ENCODE measurements at places on chromosomes 11 and 22.

GRCh38 chr11:28674433-28675103 lies 566.4 kb downstream of the METTL15 start:
- DNase-seq = no peak

GRCh38 chr11:81224396-81224795 lies 1509.3 kb downstream of the FAM181B start:
- no peak for DNase-seq

GRCh38 chr11:1544536-1544935 lies 27.5 kb downstream of the DUSP8 start:
- DNase-seq = no peak

GRCh38 chr11:70111269-70112016 lies 33.3 kb downstream of the ANO1 start:
- DNase-seq = no peak

GRCh38 chr11:96147186-96147585 lies 195.8 kb downstream of the MAML2 start:
- no peak for DNase-seq

GRCh38 chr22:43185860-43186261 lies 1.1 kb downstream of the TTLL12 start:
- no peak for DNase-seq

GRCh38 chr11:28618416-28618815 lies 510.2 kb downstream of the METTL15 start:
- no peak for DNase-seq

GRCh38 chr11:46490666-46491065 lies 99.1 kb upstream of the CHRM4 start:
- no peak for DNase-seq

DNA sequence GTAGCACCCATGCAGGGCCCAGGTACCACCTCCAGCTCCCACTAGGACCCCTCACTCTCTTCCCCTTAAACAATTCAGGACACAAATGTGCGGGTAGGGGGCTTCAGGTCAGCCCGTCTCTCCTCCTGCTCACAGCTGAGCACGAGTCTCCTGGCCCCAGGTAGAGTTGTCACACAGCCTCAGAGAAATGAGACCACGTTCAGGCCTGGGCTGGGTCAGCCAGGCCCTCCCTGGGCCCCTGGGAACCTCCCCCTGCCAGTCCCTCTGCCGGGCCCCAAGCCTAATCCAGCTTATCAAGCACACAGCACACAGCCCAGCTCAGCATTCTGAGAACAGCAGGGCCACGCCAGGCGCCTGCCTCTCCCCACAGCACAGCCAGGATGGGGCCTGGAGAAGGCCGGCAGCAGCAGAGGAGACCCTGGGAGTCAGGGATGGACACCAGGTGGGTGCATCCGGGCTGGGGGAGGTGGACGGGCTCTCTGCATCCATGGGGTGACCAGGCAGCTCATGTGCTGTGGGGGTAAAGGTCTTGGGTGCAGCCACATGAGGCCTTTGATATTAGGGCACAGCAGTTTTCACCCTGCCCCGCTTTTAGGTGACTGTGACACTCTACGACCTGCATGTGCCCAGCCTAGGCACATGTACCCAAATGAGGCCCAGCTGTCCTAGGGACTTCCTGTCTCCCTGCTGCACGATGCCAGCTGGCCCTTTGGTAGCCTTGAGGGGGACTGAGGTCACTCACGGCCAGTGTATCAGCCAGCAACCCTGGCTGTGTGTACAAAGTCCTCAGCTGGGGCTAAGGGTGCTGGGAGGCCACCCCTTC lies 87.0 kb downstream of the MORC2 start:
- DNase-seq = no peak

DNA sequence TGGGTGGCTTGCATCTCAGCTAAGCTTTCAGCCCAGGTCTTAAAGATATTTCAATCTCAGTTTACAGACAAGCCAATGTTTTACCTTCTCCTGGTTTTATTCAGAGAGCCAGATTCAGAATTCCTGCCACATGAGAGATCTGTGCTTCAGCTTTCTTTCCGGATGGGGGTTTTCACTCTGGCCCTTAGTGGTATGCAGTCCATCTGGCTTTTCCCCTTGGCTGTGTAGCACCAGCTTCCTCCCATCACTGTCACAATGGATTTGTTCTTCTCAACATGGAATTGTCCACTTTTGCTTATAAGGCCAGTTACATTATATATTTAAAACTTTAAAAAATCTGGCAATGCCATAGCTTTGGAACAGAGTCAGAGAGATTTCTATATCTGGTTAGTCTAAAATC lies 303.9 kb downstream of the ETS1 start:
- no peak for DNase-seq

- DNase-seq = no peak
Observed at GRCh38 chr22:37017356-37017755, 1.9 kb downstream of the TST start.

- no peak for DNase-seq
Observed at GRCh38 chr11:133386852-133387251, 145.4 kb downstream of the OPCML start.

- DNase-seq = no peak
Observed at GRCh38 chr11:132177106-132177505, 806.7 kb downstream of the NTM start.

DNA sequence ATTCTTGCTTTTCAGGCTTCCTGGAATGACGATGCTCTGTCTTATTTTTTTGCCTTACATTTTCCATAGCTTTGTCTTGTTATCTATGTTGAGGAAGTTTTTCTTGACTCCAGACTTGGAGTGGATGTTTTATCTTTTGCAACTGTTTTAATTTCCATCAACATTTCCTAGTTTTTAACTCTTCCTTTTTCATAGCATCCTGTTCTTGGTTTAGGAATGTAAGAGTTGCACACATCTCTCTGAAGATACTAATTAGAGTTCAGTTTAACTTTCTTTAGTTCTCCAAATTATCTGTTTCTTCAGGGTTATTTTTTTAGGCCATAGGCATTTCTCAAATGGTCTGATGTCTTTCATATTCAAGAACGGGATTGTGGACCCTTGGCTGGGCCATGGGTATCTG lies 10.4 kb downstream of the CLDN5 start:
- no peak for DNase-seq

Measured in memory B cell (primary cell).